Osteoblast (primary cell): ENCODE measurements at places on chromosomes 4 and X. TPM values are rescaled to one million over a fixed set of nuclear protein-coding genes. Genes with fewer than 3 reads are reported as not detected.

POLN gene
- 2.9 and 4.1 TPM in 2 replicates for total RNA-seq

ANOS1 gene
- total RNA-seq, result 1.1 and 1.5 TPM in 2 replicates

GRCh38 chrX:2781698-2782097 lies 29.9 kb downstream of the XG start:
- DNase-seq, result no peak

IRF2 gene
- total RNA-seq, result 43.0 and 43.8 TPM in 2 replicates
